ENCODE measurements at places on chromosomes 5 and 9. TPM values are rescaled to one million over a fixed set of nuclear protein-coding genes. Genes with fewer than 3 reads are reported as not detected.

IFNA2 gene
- total RNA-seq: not detected

SLC6A18 gene
- total RNA-seq: not detected

LMAN2 gene
- total RNA-seq: 337 TPM

TRIP13 gene
- 4.3 TPM for total RNA-seq

TMEM252 gene
- total RNA-seq: 0.20 TPM

LRRC19 gene
- total RNA-seq: not detected

SNCAIP gene
- total RNA-seq: 1.7 TPM

TMEM215 gene
- not detected for total RNA-seq

ALDOB gene
- not detected for total RNA-seq

EMB gene
- total RNA-seq: 0.25 TPM

BARHL1 gene
- total RNA-seq: not detected

LCN9 gene
- total RNA-seq: not detected

NEUROG1 gene
- total RNA-seq: not detected

TRIM36 gene
- total RNA-seq: 4.0 TPM

CRB2 gene
- total RNA-seq: 0.17 TPM

TYRP1 gene
- total RNA-seq: 0.52 TPM

MEF2C gene
- 1.8 TPM for total RNA-seq

AKNA gene
- total RNA-seq: 7.8 TPM
